MCF 10A (cell line): ENCODE measurements at places on chromosomes 6 and 20. TPM values are rescaled to one million over a fixed set of nuclear protein-coding genes. Genes with fewer than 3 reads are reported as not detected.

DNA sequence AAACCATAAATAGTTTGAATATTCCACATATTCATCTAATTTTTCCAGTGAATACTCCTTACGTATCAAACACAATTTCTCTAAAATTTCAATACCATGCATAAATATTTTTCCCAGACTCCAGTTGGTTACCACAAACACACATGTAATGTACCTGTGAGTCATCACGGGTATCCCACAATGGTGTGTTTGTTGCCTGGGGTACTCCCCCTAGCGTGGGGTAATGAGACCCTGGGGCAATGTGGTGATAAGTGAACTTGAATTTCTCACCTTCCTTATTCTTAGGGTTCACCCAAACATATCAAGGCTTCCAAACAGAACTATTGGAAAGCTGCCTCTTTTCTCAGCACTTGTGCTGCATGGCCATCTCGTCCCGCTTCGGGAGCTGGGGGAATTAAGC, 51.0 kb downstream of the STX7 start:
- DNase-seq, result no peak
- no peaks in the 10 kb centered on the region for H3K4me1 ChIP-seq
- H3K27me3 ChIP-seq, result no peaks in the 10 kb centered on the region
- no peak overlapping the region for H3K27ac ChIP-seq

GRCh38 chr20:48478806-48479585, 348.8 kb downstream of the PREX1 start:
- no peaks in the 10 kb centered on the region for H3K4me1 ChIP-seq
- no peak overlapping the region for H3K27ac ChIP-seq
- no peak overlapping the region for H3K4me3 ChIP-seq
- no peaks in the 10 kb centered on the region for H3K36me3 ChIP-seq

GRCh38 chr6:79627422-79627821, 3.7 kb upstream of the SH3BGRL2 start:
- no peak for DNase-seq
- peaks cover 12% of the 10 kb centered on the region for H3K4me1 ChIP-seq
- no peaks in the 10 kb centered on the region for H3K27me3 ChIP-seq
- H3K4me3 ChIP-seq, result no peak overlapping the region
- no peaks in the 10 kb centered on the region for H3K36me3 ChIP-seq

The SYNGAP1 gene
- 6.7 and 9.9 TPM in 2 replicates for total RNA-seq

The LINC00237 gene
- not detected in 2 replicates for total RNA-seq

- H3K36me3 ChIP-seq, result no peaks in the 10 kb centered on the region
- no peaks in the 10 kb centered on the region for H3K4me1 ChIP-seq
- no peak overlapping the region for H3K27ac ChIP-seq
- no peak overlapping the region for H3K4me3 ChIP-seq
Measured at GRCh38 chr6:93584300-93584699, 164.9 kb upstream of the EPHA7 start.

- no peaks in the 10 kb centered on the region for H3K36me3 ChIP-seq
- H3K27ac ChIP-seq, result no peak overlapping the region
- H3K4me1 ChIP-seq, result peaks cover 14% of the 10 kb centered on the region
- no peak overlapping the region for H3K4me3 ChIP-seq
- peak; percentile 88 for DNase-seq
- H3K27me3 ChIP-seq, result no peaks in the 10 kb centered on the region
Measured at GRCh38 chr6:164753517-164753916, 555.9 kb downstream of the C6orf118 start.

DNA sequence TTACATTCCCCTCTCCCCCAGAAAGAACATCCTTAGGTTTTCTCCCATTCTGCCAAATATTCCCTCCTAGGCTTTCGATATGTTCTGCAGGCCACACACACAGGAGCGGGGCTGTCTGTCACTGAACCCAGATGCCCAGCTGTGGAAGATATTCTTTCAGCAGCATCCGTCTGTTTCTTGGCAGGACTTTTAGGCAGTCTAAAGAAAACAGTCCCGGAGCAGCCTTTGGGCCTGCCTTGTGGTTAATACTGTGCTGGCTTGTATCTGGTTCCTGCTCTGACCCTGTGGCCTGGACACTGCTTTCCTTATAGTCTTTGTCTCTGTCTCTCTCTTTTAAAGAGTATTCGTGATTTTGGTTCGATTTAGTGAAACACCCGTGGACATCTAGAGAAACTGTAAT, 94.6 kb upstream of the SUPT3H start:
- H3K4me3 ChIP-seq, result no peak overlapping the region
- no peak overlapping the region for H3K27ac ChIP-seq
- no peaks in the 10 kb centered on the region for H3K36me3 ChIP-seq
- DNase-seq, result no peak
- no peaks in the 10 kb centered on the region for H3K4me1 ChIP-seq
- H3K27me3 ChIP-seq, result no peaks in the 10 kb centered on the region

GRCh38 chr20:10665791-10666190, 8.0 kb downstream of the JAG1 start:
- H3K36me3 ChIP-seq, result peaks cover 51% of the 10 kb centered on the region
- peaks cover 50% of the 10 kb centered on the region for H3K4me1 ChIP-seq
- H3K27me3 ChIP-seq, result no peaks in the 10 kb centered on the region
- H3K27ac ChIP-seq, result peak overlapping the region; percentile 68
- DNase-seq, result peak; percentile 93
- H3K4me3 ChIP-seq, result peak overlapping the region; percentile 8

The ATAT1 gene
- total RNA-seq, result 6.4 and 8.6 TPM in 2 replicates

DNA sequence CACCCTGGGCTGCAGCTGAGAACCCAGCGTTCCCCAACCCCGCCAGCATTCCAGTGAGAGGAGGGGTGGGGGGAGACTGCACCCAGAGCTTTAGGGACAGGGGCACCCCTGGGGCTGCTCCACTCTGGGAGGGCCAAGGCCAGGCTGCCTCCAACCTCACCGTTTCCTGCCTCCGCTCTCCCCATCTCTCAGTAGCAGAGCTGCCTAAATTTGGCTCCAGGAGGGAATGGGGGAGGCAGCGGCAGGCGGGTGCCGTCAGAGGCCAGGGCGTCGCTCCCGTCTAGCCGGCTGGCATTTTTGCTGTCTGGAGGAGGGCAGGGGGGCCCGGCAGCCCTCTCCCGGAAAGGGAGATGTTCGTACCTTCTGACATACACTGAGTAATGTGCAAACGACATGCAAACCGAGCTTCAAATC, 46.6 kb downstream of the NOL4L start:
- H3K4me1 ChIP-seq, result peaks cover 5% of the 10 kb centered on the region
- H3K4me3 ChIP-seq, result no peak overlapping the region
- no peak for DNase-seq
- no peak overlapping the region for H3K27ac ChIP-seq

- H3K27me3 ChIP-seq, result peaks cover 13% of the 10 kb centered on the region
- H3K4me1 ChIP-seq, result peaks cover 16% of the 10 kb centered on the region
- no peak overlapping the region for H3K4me3 ChIP-seq
- no peak for DNase-seq
- H3K36me3 ChIP-seq, result no peaks in the 10 kb centered on the region
Measured at GRCh38 chr6:159282421-159282820, 113.2 kb downstream of the FNDC1 start.

The HMGN4 gene
- 71.7 and 75.4 TPM in 2 replicates for total RNA-seq

The JPH2 gene
- total RNA-seq, result 11.1 and 14.7 TPM in 2 replicates

DNA sequence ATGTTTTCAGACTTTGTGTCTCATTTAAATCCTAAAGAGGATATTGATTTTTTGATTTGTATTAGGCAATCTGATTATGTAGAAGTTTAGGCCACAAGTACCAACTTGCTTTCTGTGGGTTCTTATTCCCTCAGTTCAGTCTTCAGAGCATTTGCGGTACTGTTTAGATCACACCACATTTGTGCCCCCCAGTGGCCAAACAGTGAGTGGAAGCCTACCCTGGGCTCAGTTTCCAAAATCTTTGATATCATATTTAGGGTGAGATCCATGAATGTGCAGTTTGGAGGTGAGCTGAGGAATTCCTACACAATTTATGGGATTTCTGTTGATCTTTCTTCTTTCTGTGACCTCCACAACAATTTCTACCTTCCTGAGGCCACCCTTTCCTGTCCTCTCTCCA, 92.3 kb upstream of the FUT9 start:
- H3K4me3 ChIP-seq, result no peak overlapping the region
- H3K4me1 ChIP-seq, result no peaks in the 10 kb centered on the region
- no peaks in the 10 kb centered on the region for H3K36me3 ChIP-seq
- H3K27me3 ChIP-seq, result peaks cover 44% of the 10 kb centered on the region
- no peak overlapping the region for H3K27ac ChIP-seq

DNA sequence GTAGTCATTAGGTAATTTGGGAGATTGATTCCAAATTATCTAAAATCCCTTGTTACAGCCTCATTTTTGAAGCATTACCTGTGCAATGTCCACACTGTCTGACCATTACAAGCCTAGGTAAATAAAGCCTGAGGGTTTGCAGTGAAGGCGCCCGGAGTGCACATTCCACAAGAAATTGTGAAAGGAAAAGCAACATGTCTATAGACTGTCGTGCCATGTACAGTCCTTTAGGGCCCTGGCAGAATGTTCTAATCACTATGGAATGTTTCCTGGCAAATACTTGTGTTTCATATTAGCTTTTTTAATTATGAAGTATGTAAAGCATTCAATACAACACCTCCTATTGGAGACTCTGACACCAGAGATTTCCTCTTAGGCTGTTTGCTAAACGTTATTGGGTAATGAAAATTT, 28.9 kb downstream of the PREP start:
- no peaks in the 10 kb centered on the region for H3K27me3 ChIP-seq
- peak overlapping the region; percentile 52 for H3K4me3 ChIP-seq
- H3K4me1 ChIP-seq, result peaks cover 38% of the 10 kb centered on the region
- peaks cover 25% of the 10 kb centered on the region for H3K36me3 ChIP-seq
- DNase-seq, result peak; percentile 71

DNA sequence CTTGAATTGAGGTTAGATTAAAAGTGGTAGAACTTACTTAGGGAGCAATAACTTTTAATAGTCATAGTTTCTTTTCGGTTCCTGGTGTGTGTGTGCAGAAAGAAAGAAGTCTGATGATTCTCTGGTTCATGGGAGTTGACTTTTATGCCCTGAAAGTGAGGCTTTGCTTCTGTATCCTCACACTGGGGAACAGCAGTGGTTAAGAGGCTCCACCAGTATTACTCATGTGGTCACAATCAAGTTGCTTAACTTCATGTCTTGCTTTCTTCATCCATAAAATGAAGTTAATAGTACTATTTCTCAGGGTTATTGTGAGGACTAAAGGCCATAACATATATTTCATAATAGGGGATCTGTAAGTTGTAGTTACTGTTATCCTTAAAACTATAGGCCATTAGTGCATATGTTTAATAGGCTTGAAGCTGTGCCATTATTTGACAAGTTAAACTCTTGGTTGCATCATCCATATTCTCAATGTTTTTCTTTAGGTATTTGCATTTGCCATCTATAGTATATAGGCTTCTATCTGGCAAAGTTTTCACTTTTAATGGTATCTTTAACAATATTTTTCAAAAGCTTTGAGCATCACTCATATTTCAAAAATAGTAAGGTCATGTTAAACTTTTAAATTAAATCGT, 262.4 kb downstream of the PLCB1 start:
- peaks cover 7% of the 10 kb centered on the region for H3K4me1 ChIP-seq
- no peaks in the 10 kb centered on the region for H3K27me3 ChIP-seq
- H3K27ac ChIP-seq, result no peak overlapping the region
- peak; percentile 61 for DNase-seq
- H3K36me3 ChIP-seq, result no peaks in the 10 kb centered on the region
- H3K4me3 ChIP-seq, result no peak overlapping the region

- H3K27me3 ChIP-seq, result no peaks in the 10 kb centered on the region
- H3K4me3 ChIP-seq, result no peak overlapping the region
- no peak for DNase-seq
- no peaks in the 10 kb centered on the region for H3K36me3 ChIP-seq
Measured at GRCh38 chr6:71579902-71580301, 291.3 kb downstream of the OGFRL1 start.

DNA sequence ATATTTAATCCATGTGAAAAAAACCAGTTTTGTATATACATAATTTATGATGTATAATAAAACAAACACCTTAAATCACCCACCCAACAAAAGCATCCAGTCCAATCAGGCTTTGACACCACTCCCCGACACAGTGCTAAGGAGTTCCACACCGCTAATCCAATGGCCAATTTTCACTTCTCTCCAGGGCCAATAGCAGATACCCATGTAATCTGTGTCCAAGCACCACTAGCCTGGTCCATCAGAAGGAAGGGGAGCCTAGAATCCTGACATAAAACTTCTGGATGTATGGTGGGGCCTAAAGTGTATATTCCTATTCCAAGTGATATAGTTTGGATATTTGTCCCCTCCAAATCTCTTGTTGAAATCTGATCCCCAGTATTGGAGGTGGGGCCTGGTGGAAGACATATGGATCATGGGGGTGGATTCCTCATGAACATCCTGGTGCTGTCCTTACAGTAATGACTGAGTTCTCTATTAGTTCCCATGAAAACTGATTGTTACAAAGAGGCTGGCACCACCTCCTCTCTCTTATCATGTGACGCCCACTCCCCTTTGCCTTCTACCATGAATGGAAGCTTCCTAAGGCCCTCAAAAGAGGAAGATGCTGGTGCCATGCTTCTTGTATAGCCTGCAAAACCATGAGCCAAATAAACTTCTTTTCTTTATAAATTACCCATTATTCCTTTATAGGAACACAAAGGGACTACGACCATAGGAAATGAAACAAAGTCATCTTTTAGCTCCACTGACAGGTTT, 20.8 kb downstream of the RALGAPA2 start:
- no peak overlapping the region for H3K27ac ChIP-seq
- peaks cover 14% of the 10 kb centered on the region for H3K4me1 ChIP-seq
- no peaks in the 10 kb centered on the region for H3K27me3 ChIP-seq
- no peak overlapping the region for H3K4me3 ChIP-seq
- DNase-seq, result no peak

The MATN4 gene
- 0.20 TPM in 1 of 2 replicates, not detected in the other for total RNA-seq

GRCh38 chr6:54970337-54970736, 123.8 kb downstream of the FAM83B start:
- no peaks in the 10 kb centered on the region for H3K27me3 ChIP-seq
- no peaks in the 10 kb centered on the region for H3K36me3 ChIP-seq
- no peak overlapping the region for H3K4me3 ChIP-seq
- H3K4me1 ChIP-seq, result peaks cover 6% of the 10 kb centered on the region

DNA sequence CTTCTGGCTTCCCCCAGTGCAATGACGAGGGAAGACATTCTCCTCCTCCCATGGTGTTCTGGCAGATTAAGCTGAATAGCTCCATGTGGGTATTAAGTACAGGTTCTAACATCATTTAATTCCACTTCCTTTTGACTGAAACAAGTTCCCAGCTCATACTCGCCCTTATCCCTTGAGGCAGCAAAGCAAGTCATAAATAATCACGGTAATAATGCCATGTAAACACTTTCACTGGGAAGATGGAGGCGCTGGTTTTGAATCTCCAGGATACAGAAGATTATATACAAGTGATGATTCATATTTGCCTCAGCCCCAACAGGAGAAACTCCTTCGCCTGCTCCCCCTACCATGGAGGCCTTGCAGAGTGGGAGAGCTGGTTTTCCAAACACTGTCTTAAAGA, 141.3 kb downstream of the PXDC1 start:
- peaks cover 21% of the 10 kb centered on the region for H3K4me1 ChIP-seq
- no peak overlapping the region for H3K27ac ChIP-seq
- H3K36me3 ChIP-seq, result no peaks in the 10 kb centered on the region
- H3K27me3 ChIP-seq, result no peaks in the 10 kb centered on the region
- peak; percentile 32 for DNase-seq

DNA sequence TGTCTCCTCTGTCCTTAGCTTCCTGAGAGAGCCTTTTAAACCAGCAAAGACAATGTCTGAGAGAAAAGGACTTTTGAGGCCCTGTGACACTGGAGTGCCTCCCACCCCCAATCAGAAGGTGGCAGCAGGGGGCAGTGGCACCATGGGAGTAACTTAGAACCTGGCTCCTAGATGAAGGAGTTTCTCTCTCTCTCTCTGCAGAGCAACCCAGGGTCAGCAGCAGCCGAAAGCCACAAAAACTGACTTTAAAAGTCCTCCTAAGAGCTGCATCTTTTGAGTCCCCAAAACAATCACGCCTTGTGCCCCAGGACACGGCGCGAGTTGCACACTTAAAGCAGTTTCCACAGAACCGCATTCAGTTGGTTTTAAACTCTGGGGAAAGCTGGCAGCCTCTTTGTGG, 5.3 kb upstream of the TCP11 start:
- H3K36me3 ChIP-seq, result no peaks in the 10 kb centered on the region
- DNase-seq, result peak; percentile 65
- H3K4me3 ChIP-seq, result no peak overlapping the region
- H3K27me3 ChIP-seq, result no peaks in the 10 kb centered on the region
